T follicular helper cell (primary cell): ENCODE measurements at places on chromosomes 7 and 10.

GRCh38 chr10:15237351-15237750, 68.9 kb upstream of the NMT2 start:
- DNase-seq: no peak

GRCh38 chr10:1109795-1110673, 53.8 kb downstream of the WDR37 start:
- DNase-seq: peak; percentile 63

DNA sequence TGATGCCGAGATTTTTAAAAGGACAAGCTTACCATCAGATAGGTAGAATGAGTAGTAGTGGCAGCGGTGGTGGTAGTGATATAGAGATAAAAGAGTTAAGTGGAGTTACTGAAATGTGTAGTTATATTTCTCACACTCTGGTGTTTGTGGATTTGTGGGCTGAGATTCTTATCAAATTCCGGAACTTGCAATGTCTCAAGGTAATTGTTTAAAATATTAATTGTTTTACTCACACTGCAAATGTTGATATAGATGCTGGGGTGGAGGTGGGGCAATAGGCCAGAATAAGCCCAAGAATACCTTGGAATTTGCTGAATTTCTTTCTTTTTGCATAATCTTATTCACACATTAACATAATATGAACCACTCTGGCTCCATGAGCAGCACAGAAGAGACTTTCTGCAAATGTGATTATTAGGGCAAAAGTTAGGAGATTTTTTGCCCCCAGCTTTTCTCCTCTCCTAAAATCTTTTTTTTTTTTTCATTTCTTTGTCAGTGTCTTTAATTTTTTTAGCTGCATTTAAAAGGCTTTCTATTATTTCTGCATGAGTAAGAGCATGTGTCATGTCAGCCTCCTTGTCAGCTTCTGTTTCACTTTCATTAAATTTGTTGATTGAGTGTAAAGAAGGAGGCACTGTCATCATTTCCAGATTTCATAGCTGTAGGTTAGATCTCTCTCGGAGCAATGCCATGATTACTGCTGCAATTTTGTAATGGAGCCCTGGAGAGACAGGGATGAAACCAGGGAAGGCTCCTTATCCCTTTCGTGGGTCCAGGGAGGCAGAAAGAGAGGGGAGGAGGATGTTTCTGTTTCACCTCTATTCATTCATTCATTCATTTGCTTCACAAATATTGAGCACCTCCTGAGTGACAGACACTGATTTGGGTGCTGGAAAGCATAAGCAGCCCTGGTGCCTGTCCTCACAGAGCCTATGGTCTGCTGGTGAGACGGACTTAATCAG, 13.1 kb upstream of the SGMS1 start:
- DNase-seq: no peak

- no peak for DNase-seq
Observed at GRCh38 chr10:60973086-60973485, 29.1 kb upstream of the RHOBTB1 start.

DNA sequence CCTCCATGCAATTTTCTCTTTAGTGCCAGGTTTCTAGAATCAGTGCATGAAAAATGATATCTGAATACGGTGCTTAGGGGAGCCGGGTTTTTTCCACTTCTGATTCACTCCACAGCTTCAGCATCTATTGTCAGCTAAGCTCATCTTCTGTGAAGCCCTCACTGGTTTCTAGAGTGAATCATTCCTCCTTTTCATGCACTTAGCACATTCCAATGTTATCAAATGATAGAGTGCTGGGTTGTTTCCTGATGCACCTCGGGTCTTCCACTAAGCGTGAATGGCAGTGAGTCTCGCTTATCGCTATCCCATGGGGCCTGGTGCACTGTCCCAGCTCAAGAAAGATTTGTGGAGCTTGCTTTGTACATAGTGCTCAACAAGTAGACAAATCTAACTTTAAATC, 170.9 kb upstream of the RHEB start:
- no peak for DNase-seq

DNA sequence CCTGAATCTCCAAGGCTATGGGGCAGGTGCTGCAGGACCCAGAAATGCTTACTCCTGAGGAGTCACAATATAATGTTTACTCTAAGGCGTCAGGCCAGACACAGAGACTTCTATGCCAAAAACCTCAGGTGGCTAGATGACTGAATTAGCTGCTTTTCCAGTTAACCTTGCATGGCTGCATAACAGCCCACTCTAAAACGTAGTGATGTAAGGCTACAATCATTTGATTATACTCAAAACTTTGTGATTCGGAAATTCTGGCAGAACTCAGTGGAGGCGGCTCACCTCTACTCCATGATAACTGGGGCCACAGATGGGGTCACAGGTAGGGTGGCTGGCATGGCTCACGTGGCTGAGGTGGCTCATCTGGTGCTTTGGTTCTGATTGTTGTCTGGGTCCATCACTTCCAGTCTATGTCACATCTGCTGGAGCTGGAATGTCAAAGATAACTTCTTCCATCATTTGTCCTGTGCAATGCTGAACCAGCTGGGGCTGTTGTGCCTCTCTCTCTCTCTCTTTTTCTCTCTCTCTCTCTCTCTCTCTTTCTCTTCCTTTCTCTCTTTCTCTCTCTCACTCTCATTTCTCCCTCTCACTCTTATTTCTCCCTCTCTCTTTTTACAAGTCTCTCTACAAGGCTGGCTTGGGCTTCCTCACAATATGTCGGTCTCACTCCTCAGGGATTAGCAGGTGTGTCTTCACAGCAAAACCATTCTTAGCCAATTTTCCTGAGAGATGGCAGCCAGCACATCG, 11.8 kb downstream of the TMEM72 start:
- DNase-seq: no peak

GRCh38 chr10:60098677-60099601, 192.6 kb upstream of the CCDC6 start:
- no peak for DNase-seq

- DNase-seq: peak; percentile 23
Observed at GRCh38 chr7:2698581-2699288, 10.7 kb downstream of the AMZ1 start.

DNA sequence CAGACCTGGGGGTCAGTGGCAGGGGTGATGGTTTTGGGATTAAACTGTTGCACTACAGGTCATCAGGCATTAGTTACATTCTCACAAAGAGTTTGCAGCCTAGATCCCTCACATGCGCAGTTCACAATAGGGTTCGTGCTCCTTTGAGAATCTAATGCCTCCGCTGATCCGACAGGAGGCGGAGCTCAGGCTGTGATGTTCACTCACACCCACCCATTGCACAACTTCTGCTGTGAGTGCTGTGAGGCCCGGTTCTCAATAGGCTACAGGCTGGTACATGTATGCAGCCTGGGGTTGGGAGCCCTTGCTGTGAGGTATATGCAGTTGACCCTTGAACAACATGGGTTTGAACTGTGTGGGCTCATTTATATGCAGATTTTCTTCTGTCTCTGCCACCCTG, 416.4 kb downstream of the GFRA1 start:
- no peak for DNase-seq

- no peak for DNase-seq
Observed at GRCh38 chr7:80240265-80241025, 105.8 kb downstream of the GNAI1 start.

DNA sequence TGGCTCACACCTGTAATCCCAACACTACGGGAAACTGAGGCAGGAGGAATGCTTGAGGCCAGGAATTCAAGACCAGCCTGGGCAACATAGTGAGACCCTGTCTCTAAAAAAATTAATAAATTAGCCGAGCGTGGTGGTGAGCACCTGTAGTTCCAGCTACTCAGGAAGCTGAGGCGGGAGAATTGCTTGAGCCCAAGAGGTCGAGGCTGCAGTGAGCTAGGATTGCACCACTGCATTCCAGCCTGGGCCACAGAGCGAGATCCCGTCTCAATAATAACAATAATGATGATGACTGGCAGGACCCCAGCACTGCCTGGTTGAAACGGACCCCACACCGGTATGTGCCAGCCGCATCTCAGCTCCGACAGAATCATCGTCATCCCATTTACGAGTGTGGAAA, 93.0 kb downstream of the ELFN1 start:
- no peak for DNase-seq

DNA sequence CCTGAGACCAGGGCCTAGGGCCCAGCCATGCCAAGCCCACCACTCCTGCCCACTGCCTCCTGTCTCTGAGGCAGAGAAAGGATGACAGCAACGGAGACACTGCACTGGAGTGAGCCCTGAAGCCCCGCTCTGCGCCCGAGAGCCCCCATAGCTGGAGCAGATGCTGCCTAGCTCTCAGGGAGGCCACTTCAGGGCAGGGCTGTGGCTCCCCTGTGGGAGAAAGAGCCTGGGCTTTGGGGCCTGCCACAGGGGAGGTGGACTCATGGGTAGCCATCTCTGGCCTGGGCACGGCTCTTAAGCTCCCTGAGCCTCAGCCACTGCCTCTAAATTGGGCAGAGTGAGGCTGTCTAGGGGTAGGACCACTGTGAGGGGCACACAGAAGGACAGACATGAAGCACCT, 214.2 kb downstream of the GRID1 start:
- no peak for DNase-seq
